ENCODE measurements at places on chromosomes 3 and 15.

- DNase-seq, result no peak
Measured at GRCh38 chr3:3735919-3736318, 63.3 kb upstream of the LRRN1 start.

GRCh38 chr3:25533399-25533798, 105.3 kb downstream of the RARB start:
- DNase-seq, result no peak

DNA sequence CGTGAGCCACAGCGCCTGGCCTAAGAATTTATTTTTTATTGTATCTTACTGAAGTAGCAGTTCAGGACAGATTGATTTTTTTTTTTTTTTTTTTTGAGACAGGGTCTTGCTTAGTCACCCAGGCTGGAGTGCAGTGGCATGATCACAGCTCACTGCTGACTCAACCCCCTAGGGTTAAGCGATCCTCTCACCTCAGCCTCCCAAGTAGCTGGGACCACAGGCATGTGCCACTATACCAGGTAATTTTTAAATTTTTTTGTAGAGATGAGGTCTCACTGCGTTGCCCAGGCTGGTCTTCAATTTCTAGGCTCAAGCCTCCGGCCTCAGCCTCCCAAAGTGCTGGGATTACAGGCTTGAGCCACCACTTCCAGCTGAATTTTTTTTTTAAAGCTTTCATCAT, 99.8 kb upstream of the HERC1 start:
- DNase-seq, result no peak

GRCh38 chr3:79767905-79768267, at the start of gene ROBO1:
Gene ROBO1 (minus strand): TSS chr3:79767998.
- no peak for DNase-seq

- peak; percentile 37 for DNase-seq
Measured at GRCh38 chr3:188170461-188171459, 16.8 kb downstream of the LPP start.

GRCh38 chr15:75545064-75545463, 34.1 kb downstream of the PTPN9 start:
- DNase-seq, result no peak

All from stimulated activated CD4-positive, alpha-beta T cell treated with anti-CD3 and anti-CD28 coated beads, Interleukin-1b, Interleukin-23, amount 100 ng/mL, for 4 hours (primary cell).